ENCODE measurements at places on chromosomes 1 and 21.

DNA sequence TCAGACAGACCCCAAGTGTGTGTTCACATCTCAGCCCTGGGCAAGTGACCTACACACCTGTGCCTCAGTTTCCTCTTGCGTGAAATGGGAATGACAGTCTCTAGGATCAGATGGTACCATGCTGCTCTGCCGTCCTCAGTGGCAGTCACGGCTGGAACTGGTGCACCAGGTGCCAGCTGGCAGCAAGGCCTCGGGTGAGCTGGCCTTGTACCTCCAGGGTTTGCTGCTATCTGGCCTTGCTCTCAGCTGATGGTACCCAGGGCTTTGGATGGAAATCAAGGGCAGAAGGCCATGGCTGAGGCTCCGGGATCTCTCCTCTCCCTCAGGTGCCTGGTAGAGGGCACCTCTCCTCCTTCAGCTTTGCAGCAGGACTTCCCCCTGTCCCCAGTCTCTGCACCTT is 21.3 kb downstream of the TMEM201 start:
- DNase-seq, result no peak

- DNase-seq, result no peak
Measured at GRCh38 chr21:18521204-18521603, 117.6 kb upstream of the TMPRSS15 start.

- no peak for DNase-seq
Measured at GRCh38 chr21:37226041-37226920, 40.9 kb downstream of the VPS26C start.

GRCh38 chr21:18744840-18745239 is 341.3 kb upstream of the TMPRSS15 start:
- no peak for DNase-seq

- no peak for DNase-seq
Measured at GRCh38 chr1:223515421-223515820, 122.2 kb downstream of the CCDC185 start.

DNA sequence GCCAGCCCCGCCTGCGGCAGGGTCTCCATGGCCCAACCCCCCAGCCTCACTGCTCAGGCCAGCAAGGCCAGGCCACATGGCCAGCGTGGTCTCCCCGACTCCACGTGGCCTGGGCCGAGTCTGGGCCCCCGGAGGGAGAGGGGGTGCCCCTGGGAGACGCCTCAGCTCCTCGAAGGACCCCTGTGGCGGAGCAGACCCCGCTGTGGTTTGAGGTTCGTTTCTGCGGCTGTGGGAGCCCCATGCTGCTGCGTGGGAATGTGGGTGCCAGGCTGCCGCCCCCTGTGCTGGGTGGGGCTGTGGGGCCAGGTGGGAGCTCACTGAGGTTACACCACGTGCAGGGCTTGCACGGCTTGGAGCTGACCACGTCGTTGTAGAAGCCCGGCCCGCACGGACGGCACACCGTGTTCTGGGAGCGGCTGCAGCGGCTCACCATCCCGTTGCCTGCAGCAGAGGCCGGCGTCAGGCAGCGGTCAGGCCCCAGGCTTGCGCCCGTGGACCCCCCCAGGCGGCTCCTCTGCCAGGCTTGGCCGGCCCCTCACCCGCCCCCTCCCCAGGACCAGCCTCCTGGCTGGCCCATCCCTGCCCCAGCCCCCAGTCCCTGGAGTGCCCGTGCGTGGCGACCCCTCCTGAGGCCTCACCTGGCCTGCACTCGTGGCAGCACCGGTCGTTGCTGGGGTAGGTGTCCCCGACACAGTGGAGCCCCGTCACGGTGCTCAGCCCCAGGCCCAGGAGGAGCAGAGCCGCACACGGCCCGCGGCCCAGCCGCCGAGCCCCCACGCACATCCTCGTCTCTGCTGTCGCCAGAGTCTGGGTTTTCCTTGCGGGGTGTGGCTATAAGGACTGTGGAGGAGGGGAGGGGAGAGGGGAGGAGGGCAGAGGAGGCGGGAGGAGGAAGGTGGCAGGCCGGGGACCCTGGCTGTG is at the start of gene TNFRSF4:
TNFRSF4 (minus strand) TSS at position 809 of the 921 bp plus-strand sequence; CDS start at position 783, 26 bp downstream.
- no peak for DNase-seq

DNA sequence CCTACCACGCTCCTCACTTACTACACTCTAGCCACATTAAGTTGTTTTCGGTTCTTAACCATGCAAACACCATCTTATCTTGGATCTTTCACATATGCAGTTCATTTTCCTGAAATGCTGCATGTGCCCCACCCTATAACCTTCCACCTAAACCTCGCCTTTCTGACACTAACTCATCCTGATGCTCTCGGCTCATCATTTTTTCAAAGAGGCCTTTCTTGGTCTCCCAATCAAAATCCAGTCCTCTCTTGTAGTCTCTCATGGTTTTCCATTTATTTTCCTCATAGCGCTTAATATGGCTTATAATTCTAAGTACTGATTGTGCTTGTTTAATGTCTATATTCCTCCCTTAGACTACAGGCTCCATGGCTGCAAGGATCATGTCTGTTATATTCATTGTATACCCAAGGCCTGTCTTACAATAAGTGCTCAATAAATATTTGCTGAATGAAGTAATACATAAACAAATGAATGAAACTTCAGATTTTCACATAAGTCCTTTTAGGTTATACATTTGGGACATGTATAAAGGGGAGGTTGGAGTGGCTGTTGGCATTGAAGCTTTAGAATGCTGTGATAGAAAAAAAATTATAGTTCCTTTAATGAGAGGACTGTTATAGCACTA is 79.2 kb upstream of the CDC42BPA start:
- no peak for DNase-seq

- DNase-seq, result no peak
Measured at GRCh38 chr1:205287767-205288559, 33.6 kb downstream of the NUAK2 start.

GRCh38 chr1:11952455-11953109 is 18.1 kb downstream of the PLOD1 start:
- DNase-seq, result no peak

GRCh38 chr1:100523038-100523652 is 14.8 kb upstream of the GPR88 start:
- no peak for DNase-seq

GRCh38 chr1:33792651-33793050 is 71.2 kb upstream of the HMGB4 start:
- DNase-seq, result no peak

GRCh38 chr1:114342376-114342775 is 168.6 kb downstream of the TRIM33 start:
- DNase-seq, result no peak

- DNase-seq, result no peak
Measured at GRCh38 chr1:154969860-154970452, 591 bp downstream of the SHC1 start.

- no peak for DNase-seq
Measured at GRCh38 chr1:192108161-192108560, 50.1 kb upstream of the RGS18 start.

- no peak for DNase-seq
Measured at GRCh38 chr1:65703853-65704252, 88.8 kb upstream of the PDE4B start.

DNA sequence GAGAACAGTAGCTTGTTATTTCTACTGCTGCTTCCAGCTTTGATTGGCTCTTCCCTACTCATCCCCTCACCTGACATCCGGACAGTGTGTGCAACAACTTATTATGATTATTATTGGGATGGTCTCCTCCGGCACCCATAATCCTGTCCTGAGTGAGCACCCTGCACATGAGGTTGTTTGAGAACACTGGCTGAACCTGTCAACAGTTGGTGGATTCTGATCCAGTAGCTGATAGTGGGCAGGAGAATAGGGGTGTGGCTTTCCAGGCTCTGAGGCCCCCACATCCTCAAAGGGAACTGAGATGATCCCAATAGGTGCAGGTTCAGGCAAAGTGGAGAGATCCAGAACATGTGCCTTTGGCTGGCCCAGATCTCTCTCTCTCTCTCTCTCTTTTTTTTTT is 60.5 kb downstream of the RUNX1 start:
- DNase-seq, result no peak

GRCh38 chr21:44927587-44928461 is 7.1 kb upstream of the ITGB2 start:
- peak; percentile 89 for DNase-seq

DNA sequence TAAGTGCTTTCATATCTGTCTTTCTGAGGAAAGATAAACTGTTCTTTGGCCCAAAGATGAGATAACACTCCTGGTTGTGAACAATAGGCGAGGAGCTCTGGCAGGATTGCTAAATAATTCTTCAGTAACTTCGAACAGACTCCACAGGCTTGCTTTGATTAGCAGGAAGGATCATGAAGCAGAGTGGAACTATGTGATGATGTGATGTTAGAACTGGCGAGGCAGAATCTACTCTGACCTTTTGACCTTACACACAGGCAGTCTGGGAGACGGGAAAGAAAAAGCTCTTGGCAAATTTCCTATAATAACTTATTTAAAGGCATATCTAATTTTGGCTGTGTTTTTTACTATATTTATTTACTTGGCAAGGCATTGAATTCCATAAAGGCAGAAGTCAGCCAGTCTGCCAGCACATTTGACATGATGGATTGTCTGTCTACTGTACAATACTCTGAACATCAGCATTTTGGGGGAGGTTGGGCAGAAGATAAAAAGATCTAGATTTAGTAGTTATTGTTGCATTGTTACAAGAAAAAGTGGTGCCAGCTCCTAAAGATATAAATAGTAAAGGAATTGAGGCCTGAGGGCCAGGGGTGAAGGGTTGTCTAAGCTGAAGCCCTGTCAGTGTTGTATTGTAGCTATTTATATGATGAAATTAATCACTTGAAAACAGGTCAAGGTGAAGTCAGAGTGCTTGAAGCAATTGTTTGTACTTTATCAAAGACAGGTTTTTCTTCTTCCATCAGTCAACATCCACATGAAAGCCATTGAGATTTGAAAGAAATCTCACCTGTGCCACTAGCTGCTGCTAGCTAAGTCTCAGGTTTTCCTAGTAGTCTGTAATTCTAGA is 708.8 kb downstream of the LTN1 start:
- DNase-seq, result no peak

DNA sequence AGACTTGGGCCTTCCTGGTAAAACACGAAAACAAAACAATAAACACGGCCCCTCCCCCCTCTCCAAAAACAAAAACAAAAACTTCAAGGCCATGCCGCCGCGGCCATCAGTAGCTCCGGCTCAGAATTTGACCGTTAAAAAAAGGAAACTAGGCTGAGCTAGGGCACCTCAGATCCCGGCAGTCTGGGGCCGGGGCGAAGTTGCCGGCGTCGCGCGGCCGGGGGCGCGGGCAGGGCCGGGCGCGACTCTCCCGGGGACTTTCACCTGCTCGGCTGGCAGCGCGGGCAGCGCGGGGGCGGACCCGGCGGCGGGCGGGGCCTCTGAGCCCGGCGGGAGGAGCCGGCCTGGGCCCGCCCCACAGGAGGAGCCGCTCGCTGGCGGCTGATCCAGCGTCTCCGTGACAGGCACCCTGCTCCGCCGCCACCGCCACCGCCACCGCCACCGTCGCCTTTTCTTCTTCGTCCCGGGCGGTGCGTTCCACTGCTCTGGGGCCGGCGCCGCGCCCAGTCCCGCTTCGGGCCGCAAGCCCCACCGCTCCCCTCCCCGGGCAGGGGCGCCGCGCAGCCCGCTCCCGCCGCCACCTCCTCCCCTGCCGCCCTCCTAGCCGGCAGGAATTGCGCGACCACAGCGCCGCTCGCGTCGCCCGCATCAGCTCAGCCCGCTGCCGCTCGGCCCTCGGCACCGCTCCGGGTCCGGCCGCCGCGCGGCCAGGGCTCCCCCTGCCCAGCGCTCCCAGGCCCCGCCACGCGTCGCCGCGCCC is at the start of gene NOS1AP:
NOS1AP (plus strand) TSS at position 358 of the 760 bp plus-strand sequence. CDS start 487 bp downstream, outside the sequence.
- DNase-seq, result peak; percentile 77

DNA sequence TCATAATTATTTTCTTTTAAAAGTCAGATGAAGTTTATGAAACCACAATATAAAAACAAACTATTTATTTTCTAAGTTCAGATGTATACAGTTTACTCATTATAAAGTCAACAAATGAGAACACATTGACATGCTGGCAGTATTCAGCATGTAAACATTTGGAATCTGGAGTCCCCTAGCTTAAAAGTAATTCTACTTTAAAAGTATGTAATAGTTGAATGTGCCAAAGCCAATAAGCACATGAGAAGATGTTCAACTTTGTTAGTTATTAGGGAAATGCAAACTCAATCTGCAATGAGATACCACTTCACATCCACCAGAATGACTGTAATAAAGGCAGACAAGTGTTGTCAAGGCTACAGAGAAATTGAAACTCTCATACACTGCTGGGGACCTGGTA is 96.6 kb downstream of the RYR2 start:
- no peak for DNase-seq

GRCh38 chr1:55696181-55696754 is 481.1 kb upstream of the USP24 start:
- no peak for DNase-seq

- no peak for DNase-seq
Measured at GRCh38 chr1:226248796-226249195, 25.3 kb downstream of the MIXL1 start.

DNA sequence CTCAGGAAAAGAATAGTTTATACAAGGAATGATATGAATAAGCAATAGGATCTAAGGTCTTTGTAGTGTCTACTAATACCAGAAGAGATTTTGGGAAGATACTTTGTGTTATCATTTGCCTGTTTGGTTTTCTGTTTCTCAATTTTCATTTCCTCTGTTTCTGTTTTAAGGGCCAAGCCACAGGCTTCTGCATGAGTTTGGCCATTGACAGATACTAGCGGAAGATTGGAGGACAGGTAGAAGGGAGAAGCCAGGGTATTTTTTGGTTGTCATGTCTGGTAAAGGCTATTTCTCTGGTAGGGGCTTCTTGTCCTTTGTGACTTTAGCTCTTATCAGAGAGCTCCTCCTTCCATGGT is 51.4 kb downstream of the HS2ST1 start:
- DNase-seq, result no peak

DNA sequence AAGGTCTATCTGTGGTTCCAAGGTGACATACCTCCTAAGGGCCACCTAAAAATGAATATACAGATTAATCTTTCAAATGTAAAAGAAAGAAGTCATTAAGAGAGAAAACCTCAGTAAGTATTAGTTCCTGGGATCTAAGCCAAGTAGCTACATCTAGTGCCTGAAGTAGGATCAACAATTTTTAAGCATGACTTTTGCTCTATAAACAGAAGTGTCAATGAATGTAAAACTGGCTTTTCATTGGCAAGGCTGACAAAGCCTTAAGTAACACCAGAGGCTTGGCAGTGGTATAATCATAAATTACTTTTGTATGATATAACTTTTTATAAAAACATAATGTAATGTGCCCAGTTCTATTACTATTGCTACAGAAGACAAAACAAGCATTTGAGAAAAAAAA is 12.2 kb upstream of the ACADM start:
- DNase-seq, result no peak

DNA sequence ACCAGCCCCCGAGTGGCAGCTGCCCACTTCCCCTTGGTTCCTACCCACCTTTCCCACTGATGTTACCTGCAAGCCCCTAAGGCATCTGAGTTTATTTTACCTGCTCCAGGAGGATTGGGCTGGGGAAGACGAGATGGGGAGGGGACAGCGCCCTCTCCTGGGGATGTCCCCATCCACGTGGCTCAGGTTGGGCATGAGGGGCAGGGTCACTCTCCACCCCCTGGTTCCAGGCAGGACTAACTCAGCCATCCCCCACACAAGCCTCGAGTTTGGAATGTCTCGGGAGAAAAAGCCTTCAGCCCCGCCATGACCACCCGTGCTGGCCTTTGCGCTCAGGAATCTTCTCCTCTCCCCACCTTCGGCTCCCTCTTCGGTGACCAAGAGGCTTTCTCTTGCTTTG is 90.0 kb downstream of the ARHGEF10L start:
- DNase-seq, result no peak
